Smooth muscle cell of the brain vasculature (primary cell): ENCODE measurements at places on chromosomes 2 and 18.

DNA sequence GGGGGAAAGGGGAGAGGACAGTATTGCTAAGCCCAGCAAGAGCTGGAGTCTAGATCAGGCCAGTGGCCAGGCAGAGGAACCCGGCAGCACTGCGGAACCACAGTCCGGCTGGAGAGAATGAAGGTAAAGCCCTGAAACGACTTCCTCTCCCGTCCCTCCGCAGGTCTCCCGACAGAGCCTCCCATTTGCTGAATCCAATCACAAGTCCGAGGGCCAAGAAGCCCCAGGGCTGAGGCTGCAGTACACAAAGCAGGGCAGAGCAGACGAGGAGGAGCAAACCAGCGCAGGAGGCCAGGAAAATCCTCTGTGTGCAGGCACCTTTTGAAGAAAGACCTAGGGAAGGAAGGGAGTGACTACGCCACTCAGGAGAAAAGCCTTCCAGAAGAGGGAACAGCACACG, 104.4 kb downstream of the OSBPL1A start:
- DNase-seq: no peak

GRCh38 chr18:13566941-13567746, 159.2 kb downstream of the FAM210A start:
- no peak for DNase-seq

DNA sequence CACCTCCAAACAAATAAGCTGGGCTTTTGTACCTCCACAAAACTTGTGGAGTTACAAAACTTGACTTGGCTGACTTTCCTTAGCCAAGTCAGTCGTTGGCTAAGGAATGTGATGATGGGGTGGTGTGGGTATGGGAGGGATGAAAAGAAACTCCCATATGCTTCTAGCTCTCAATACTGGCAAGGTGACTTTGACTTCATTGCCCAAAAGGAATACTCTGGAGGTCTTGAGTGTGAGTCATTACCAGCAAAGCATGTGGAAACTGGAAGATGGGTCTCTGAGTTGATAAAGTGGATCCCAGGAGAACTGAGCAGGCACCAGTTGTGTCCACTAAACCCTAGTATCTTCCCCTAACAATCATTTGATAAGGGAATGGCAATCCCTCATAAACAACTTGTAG, 226.7 kb downstream of the GULP1 start:
- no peak for DNase-seq

DNA sequence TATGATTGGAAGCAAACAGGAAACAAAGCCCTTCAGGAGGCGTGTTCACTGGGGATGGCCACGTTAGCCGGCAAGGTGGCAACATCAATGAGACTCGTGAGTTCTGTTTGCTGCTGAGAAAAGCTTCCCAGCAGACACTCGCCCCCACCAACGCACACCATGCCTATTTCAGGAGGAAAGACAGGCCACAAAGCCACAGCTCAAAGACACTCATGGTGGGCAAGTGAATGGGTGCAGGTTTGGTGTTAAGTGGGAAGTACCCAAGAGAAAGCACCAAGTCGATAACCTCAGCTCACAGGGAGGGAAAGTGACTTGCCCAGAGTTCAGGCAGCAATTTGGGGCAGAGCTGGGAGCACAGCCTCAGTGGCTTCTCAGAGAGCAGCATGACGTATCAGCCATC, 10.5 kb upstream of the MTERF4 start:
- no peak for DNase-seq

GRCh38 chr2:219596954-219597551, 604 bp upstream of the STK11IP start:
- DNase-seq: no peak

DNA sequence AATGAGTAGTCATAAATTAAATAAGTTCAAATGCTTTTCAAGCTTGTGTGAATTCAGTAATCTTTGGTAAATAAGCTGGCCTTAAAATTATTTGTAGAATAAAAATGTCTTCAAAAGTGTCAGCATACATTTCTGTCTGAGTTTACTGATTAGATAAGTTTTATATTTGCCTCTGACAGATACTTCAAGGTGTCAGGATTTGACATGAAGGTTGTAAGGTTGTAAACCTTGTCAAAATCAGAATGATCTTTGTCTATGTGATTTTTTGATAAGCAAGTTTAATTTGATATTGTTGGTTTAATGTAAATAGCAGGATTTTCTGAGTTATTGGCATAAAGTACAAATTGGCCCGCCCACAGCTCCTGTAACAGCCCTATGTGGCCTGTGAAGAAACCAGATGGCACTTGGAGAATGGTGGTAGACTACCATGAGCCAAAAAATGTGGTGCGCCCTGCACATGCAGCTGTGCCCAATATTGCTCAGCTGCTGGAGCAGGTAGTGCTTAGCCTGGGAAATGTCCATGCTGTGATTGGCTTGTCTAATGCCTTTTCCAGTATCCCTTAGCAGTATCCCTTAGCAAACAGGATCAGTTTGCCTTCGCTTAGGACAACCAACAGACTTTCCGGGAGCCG, 188.0 kb upstream of the SPHKAP start:
- no peak for DNase-seq

GRCh38 chr2:223538920-223539440, 63.2 kb downstream of the SCG2 start:
- DNase-seq: no peak

DNA sequence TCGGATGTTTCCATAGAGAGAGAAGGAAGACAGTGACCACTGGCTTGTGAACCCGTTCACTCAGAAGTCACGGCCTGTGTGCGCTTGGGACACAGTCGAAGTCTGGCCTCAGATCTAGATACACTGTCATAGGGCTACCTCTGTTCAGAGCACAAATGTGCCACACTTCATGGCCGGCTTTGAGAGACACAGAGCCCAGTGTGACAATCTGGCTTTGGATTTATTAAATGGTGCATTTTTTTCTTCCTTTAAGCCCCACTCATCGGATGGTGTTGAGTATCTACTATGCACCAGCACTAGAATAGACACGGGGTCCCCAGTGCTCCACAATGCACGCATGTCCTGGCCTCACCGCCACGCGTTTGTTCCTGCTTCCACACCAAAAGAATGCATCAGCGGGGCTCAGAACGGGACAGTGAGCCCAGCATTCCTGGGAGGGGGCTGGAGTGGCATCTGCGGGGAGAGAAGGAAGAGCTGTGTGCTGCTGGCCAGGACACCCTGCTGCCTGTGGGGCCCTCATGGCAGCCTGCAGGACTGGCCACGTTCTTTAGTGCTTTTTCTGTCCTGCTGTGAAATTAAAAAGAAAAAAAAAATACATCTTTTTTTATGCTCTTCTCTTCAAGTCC, 738.9 kb upstream of the SALL3 start:
- no peak for DNase-seq

- DNase-seq: no peak
These were observed 7.2 kb downstream of the STK36 start for GRCh38 chr2:218679119-218679518.

- no peak for DNase-seq
These were observed 155.1 kb upstream of the L3MBTL4 start for GRCh38 chr18:6569813-6570212.

GRCh38 chr2:9377461-9378097, 45.7 kb downstream of the ITGB1BP1 start:
- no peak for DNase-seq

GRCh38 chr2:61266632-61267505, 104.9 kb downstream of the C2orf74 start:
- no peak for DNase-seq

GRCh38 chr2:203543898-203544328, 8.8 kb upstream of the RAPH1 start:
- no peak for DNase-seq

DNA sequence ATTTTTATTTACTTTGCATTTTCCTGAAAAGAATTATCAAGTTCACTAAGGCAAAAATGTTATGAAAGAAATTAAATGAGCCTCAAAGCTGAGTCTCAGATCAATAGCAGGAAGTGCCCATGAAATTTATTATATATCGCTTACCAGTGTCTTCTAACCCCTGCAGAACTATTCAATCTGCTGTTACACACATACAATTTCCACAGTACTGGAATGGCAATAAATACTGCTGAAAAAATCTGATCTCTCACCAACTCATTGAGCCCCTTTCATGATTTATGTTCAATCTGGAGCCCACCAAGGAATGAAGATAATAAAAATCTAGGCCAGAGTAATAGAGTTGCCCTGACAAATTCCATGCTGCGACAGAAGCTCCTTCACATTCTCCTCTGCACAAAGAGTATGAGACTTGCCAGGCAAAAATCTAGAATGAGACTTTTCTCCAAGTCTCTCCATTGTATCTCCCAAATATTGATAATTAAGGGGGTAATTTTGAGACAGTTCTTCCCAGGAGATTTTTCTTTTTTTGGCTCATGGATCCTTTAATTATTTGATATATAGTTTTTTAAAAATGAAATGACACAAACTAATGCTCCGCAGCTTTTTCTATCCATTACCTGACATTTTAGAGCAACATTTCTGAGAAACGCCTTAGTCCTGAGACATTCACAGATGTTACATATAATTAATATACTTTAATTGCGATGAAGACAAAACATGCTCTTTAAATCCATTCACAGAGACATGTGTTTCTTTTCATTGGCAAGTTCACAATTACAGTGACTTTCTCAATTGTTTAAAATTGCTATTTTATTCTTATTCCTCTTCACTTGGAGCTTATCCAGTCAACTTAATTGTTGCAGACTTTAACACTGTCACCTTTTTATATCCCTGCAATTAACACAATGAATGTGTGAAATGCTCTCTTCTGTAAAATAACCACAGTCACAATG, 1020.4 kb downstream of the CBLN2 start:
- DNase-seq: no peak

- no peak for DNase-seq
These were observed 113.5 kb downstream of the ESCO1 start for GRCh38 chr18:21486905-21487437.

GRCh38 chr18:644395-645004, 13.0 kb upstream of the TYMS start:
- no peak for DNase-seq

GRCh38 chr2:62306751-62307468, 111.0 kb downstream of the B3GNT2 start:
- no peak for DNase-seq
